ENCODE measurements at places on chromosomes 3 and 15.

GRCh38 chr3:133882986-133883586, 12.6 kb downstream of the RAB6B start:
- no peak for DNase-seq

GRCh38 chr15:44661576-44661975, 1.9 kb downstream of the SPG11 start:
- DNase-seq, result no peak

DNA sequence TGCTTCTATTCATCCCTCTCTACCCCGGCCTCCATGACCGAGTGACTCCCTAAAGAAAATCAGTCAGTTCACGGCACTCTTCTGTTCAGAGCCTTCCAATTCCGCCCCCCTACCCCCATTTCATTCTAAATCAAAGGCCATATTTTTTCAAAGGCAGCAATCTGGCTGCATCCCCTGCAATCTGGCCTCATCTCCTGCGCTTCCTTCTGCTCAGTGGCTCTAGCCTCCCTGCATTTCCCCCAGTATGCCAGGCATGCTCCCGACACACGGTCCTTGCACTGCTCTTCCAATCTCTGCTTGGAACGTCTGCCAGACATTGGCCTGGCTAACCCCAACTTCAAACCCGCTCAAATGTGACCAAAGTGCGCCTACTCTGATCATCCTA, 67.7 kb downstream of the EXOG start:
- DNase-seq, result no peak

GRCh38 chr3:197468167-197468566, 87.6 kb downstream of the BDH1 start:
- DNase-seq, result no peak

DNA sequence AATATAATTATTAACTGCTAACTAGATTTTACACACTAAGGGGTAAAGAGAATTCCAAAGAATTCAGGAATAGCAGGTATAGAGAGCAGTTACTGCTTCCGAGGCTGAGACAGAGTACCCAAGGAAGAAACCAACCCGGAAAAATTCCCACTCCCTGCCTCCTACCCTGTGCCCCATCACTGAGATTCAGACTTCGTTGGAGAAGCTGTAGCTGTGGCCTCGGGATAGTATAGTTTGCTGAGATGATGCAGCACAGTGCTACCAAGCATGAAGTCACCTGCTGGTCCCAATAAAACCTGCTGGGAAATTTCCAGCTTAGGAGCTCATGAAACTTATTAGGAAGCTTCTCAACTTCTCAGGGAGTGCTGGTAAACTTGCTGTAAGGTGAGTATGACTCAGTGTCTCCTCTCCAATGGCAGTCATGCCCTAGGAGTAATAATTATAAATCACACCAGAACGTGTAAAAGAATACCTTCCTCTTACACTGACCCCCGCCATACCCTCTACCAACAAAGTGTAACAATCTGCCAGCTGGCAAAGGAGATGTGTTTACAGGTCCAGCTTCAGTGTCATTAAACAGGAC, 215.2 kb upstream of the ROBO2 start:
- DNase-seq, result no peak
